ENCODE measurements at places on chromosomes 11 and 22.

- DNase-seq = peak; percentile 85
Observed at GRCh38 chr11:117817368-117818040, 7.0 kb downstream of the FXYD2 start.

GRCh38 chr11:125251956-125252355 is 87.4 kb downstream of the PKNOX2 start:
- DNase-seq = no peak

GRCh38 chr11:88353835-88354496 is 16.4 kb upstream of the CTSC start:
- no peak for DNase-seq

GRCh38 chr11:76736773-76737495 is 46.2 kb upstream of the TSKU start:
- no peak for DNase-seq

GRCh38 chr22:25783856-25784255 is 41.9 kb downstream of the MYO18B start:
- DNase-seq = no peak

DNA sequence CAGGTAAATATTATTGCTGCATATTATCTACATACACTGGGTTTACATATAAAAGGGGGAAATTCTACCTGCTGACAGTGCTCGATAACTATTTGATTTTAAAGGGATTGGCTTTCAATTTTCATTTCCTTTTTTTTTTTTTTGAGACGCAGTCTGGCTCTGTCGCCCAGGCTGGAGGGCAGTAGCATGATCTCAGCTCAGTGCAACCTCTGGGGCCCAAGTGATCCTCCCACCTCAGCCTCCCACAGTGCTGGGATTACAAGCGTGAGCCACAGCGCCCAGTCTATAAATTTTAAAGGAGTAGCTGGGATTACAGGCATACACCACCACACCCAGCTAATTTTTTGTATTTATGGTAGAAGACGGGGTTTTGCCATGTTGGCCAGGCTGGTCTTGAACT is 3.2 kb upstream of the PCF11 start:
- no peak for DNase-seq

DNA sequence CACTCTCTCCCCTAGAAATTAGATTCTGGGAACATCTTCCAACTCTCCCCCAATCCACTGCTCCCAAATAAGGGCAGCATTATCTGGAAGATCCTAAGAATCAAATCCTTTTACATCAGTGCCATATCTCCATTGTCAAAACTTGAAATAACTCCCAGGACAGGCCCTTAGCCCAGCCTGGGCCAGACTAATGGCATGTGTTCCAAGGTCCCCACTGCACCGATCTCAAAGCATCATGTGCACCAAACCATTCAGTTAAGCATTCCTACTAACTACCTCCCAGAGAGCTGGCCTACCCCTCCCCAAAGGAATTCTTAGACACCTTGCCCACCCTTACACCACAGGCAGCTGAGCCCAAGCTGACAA is 44.2 kb upstream of the POU2AF1 start:
- DNase-seq = no peak

DNA sequence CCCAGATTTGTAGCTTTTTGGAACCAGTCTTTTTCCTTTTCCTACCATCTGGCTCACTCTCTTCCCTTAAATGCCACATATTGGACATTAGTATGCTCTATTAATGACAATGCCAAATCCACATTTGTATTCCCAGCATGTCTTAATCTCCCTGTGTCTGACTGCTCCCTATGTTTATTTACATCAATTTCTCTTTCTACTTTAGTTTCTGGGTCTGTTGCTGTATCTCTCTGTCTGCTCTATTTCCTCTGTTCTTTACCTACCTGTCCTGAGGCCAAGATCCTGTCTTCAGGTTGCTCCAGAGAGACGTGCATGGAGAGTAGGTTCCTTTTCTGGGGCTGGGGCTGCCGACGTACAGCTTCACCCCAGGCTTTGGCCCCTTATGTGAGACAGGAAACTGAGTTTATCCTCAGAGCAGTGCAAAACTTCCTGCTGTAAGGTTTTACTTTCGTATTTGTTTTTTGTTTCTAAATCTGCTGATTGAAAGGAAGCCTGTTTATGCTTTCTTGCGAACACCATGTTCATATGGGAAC is 25.6 kb downstream of the OR2AG2 start:
- DNase-seq = no peak

DNA sequence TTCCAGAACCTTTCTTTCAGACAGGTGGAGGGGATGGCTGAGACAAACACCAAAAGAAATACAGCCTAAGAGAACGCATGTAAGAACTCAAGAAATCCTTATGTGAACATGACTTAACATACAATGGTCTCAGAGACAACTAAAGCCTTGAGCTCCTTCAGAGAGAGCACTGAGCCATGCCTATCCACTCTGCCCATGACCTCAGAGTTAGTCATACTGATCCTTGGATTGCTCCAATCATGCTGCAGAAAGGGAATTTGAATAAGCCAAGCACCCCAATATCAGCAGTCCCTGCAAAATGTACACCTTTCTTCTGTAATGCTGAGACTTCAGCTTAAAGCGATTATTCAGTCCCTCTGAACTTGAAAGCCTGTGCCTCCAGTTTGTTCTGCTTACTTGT is 43.2 kb upstream of the CHKA start:
- DNase-seq = no peak

DNA sequence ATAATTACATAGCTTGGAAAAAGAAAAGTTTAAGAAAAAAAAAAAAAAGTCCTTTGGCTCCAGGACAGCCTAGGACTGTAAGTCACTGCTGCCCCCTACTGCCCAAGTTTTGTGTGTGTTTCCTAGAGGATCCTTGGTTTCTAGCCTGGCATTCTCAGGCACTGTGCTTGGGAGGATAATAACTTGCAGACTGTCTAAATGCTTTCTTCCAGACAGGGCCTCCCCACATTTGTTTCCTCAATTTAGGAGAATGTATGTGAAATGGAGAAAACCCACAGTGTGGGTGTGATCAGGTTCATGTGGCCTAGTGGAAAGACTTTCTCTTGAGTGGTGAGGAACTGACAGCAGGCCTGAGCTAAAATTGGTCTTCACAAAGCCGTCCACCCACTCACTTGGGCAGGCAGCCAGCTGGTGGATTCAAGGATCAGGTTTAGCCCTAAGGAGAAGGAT is 191.0 kb downstream of the NAV2 start:
- peak; percentile 2 for DNase-seq

GRCh38 chr11:10302359-10302743 is 2.5 kb upstream of the ADM start:
- DNase-seq = no peak

DNA sequence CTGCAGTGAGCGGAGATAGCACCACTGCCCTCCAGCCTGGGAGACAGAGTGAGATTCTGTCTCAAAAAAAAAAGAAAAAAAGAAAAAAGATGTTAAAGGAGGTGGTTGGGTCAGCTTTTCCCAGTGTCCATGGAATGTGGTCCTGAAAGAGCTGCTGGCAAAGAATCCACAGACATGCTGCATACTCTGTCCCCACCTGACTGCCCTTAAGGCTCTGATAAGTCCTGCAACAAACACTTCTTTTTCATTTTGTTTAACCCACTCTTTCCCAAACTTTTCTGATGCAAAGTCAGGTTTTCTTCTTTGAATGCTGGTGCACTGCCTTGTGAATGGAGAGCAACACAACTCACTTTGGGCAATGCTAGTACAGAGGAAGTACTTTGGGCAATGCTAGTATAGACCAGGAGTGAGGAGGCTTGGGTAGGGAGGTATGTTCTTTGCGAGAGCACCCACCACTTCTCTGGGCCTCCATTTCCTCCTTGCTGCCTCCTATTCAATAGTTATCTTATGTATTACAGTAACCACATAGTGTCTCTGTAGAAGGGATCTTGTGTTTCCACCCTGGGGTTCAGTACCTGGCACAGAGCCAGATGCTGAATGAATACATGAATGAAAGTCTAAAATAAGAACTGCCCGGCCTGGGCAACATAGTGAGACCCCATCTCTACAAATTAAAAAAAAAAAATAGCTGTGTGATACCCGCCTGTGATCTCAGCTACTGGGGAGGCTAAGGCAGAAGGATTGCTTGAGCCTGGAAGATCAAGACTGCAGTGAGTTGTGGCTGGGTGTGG is 18.9 kb downstream of the LIF start:
- no peak for DNase-seq

DNA sequence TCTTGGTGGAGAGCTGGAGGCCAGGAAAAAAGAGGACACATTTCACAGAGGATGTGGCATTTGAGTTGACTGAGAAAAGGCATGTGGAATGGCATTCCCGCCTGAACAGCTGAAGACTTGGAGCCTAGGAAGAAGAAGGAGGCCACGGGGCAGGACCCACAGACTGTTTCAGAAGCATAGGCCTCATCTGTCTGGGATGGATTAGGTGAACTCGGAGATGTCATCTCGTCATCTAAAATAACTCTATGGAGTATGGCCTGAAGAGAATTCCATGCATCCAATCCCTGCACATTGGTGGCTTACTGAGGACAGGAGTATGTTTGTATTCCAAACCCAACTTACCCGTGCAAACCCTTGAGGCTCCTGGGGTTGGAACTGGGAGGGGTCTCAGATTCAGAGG is 16.4 kb downstream of the SPATA19 start:
- no peak for DNase-seq

DNA sequence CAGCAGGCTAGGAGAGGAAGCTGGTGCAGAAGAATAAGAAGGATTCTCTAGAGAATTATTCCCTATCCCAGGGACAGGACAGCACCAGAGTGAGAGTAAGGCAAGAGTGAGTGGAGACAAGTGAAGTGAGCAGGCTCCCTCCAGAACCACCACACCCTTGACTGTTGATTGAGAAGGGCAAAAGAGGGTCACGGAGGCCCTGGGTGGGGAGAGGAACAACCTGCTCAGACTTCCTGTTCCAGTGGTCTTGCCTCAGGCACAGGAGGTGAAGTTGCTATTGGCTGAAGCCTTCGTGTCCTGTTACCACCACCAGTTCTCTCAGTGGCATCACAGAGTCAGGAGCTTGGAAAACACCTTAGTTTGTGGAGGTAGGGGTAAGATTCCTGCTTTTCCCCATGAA is 51.7 kb upstream of the CCDC89 start:
- no peak for DNase-seq

DNA sequence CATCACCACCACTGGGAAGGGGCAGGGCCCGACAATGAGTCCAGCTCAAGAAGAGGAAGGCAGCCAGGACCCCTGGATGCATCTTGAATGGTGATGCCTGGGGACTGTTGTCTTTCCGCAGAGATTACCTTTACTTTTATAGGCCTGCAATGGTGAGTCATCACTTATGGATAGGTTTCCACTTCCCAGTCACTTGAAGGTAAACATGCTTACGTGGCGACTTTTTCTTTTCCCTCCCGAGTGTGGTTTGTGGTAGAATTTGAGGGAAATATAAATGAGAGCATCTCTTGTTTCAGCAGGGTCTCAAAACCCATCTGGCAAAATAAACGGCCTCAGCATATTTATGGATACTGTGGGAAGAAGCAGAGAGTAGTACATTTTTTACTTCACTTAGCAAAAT is at the start of gene MMP13:
Gene MMP13, minus strand, starts transcription at position 109 of the 400 bp plus-strand sequence. Its CDS starts 27 bp downstream, at position 82.
- DNase-seq = no peak

- DNase-seq = no peak
Observed at GRCh38 chr11:119612814-119613213, 116.2 kb downstream of the NECTIN1 start.

DNA sequence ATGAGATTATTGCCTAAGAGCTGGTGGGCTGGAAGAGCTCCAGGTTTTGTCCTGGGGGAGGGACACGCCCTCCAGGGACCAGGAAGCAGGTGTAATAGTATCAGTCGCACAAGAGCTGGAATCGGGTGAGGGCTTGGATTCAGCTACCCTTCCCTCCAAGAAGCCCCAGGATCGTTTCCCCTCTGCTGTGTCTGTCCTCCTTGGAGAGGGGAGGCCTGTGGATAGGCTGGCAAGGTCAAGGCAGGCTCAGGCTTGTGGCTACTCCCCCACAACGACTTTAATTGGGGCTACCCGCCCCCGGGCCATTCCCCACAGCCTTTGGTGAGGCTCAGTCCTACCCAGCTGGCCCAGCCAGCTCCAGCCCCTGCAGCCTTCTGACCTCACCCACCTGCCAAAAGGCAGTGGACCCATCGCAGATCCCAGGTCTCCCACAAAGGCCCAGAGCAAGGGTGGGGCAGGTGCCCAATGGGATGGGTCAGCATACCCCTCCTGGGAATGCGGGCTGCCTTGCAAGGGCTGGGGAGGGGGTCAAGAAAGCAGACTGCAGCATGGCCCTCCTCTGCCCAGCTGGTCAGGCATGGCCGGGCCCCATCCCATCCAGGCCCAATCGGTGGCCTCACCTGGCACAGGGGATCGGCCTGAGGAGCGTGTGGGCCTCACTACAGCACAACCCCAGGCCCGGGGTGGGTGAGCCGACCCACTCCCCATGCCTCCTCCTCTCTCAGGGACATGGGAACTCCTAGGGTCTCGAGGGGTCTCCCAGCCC is 1.0 kb downstream of the CTSD start:
- no peak for DNase-seq

- DNase-seq = no peak
Observed at GRCh38 chr22:37659066-37659896, 758 bp downstream of the PDXP start.

DNA sequence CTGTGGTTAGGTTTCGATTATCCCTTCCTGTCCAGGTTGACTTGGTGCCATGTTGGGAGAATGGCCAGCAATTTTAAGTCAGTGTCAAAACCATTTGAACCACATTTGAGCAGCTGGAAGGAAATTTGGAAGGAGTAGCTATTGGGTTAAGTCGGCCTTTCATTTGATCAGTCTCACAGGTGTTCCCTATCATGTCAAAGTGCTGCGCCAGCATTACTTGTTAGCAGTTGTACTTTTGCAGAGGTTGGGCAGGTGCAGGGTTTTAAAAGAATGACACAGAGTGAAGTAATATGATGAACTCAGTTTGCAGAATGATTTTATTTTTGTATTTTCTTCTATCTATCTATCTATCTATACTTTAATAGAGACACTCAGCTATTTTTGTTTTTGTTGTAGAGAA is 6.4 kb upstream of the TYMP start:
- DNase-seq = no peak

- no peak for DNase-seq
Observed at GRCh38 chr11:95922099-95922498, 1.8 kb downstream of the MTMR2 start.

DNA sequence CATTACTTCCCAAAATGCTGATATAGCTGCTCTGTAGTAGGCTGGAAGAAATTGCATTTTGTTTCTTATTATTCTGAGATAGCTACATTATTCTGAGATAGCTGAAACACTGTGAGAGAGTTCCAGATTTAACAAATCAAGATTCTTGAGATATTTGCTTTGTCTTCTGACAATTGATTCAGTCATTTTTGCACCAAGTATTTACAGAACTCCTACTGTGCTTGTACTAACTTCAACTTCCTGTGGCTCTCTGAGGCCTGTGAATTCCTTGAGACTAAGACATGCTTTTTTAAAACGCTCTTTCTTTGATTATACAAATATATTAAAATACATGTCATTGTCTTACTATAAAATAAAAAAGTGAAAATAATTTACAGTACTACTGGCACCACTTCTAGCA is 52.7 kb downstream of the USP47 start:
- DNase-seq = no peak

- no peak for DNase-seq
Observed at GRCh38 chr11:119685111-119685746, 43.8 kb downstream of the NECTIN1 start.
